ENCODE measurements at places on chromosomes 7 and 10. TPM values are rescaled to one million over a fixed set of nuclear protein-coding genes. Genes with fewer than 3 reads are reported as not detected.

NACAD gene
- 2.4 TPM for total RNA-seq

TAS2R3 gene
- total RNA-seq: 0.44 TPM

CYP2C9 gene
- total RNA-seq: not detected

CLRN3 gene
- total RNA-seq: not detected

CACUL1 gene
- total RNA-seq: 25.1 TPM

FAM53B gene
- 14.6 TPM for total RNA-seq

NME8 gene
- not detected for total RNA-seq
